ENCODE measurements at places on chromosomes 6 and 20. TPM values are rescaled to one million over a fixed set of nuclear protein-coding genes. Genes with fewer than 3 reads are reported as not detected.

GRCh38 chr20:49590163-49591017 is 22.5 kb upstream of the PTGIS start:
- no peak for DNase-seq

Gene SCUBE3
- total RNA-seq: not detected

- peak; percentile 91 for DNase-seq
Observed at GRCh38 chr6:26223650-26224546, 136.7 kb downstream of the HFE start.

Gene MTG2
- total RNA-seq: 46.9 TPM

Gene HAO1
- total RNA-seq: not detected

Gene ZNF311
- 5.0 TPM for total RNA-seq

DNA sequence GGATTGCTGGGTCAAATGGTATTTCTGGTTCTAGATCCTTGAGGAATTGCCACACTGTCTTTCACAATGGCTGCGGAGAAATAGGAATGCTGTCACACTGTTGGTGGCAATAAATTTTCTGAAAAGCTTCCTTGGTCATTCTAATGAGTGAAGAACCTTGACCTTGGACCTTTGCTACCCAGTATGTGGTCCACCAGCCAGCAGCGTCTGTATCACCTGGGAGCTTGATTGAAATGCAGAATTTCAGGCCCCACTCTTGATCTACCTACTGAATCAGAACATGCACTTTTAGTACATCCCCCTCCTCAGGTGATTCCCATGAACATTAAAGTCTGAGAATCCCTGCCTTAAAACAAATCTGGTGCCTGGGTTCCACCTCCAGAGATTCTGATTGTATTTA is 27.5 kb upstream of the GLP1R start:
- DNase-seq: no peak

All from MCF 10A (cell line).